ENCODE measurements at places on chromosomes 7 and 10. TPM values are rescaled to one million over a fixed set of nuclear protein-coding genes. Genes with fewer than 3 reads are reported as not detected.

The TWIST1 gene
- 0.55 TPM for total RNA-seq

The HTR5A gene
- total RNA-seq, result not detected

The ANK3 gene
- total RNA-seq, result 2.9 TPM

The MYL7 gene
- total RNA-seq, result not detected

The ZNF92 gene
- 16.0 TPM for total RNA-seq

The OR13A1 gene
- total RNA-seq, result not detected

The CALY gene
- not detected for total RNA-seq

The CPEB3 gene
- 4.3 TPM for total RNA-seq

The CYP2C9 gene
- total RNA-seq, result not detected

The TMEM213 gene
- 0.06 TPM for total RNA-seq

The FKBP6 gene
- total RNA-seq, result not detected

The PDZD7 gene
- 1.2 TPM for total RNA-seq

The BICC1 gene
- total RNA-seq, result not detected

The DPP6 gene
- total RNA-seq, result not detected

The SLC29A4 gene
- total RNA-seq, result 0.76 TPM

The TYW1B gene
- total RNA-seq, result 4.4 TPM

The H2BK1 gene
- not detected for total RNA-seq

The NRBF2 gene
- 25.2 TPM for total RNA-seq

The SH2D4B gene
- total RNA-seq, result 0.09 TPM

The IGFBP3 gene
- 17.8 TPM for total RNA-seq

The CFAP46 gene
- not detected for total RNA-seq

The FGL2 gene
- 9.9 TPM for total RNA-seq

The FFAR4 gene
- not detected for total RNA-seq

The PIP gene
- not detected for total RNA-seq

The AUTS2 gene
- 9.5 TPM for total RNA-seq

The SFTPA2 gene
- not detected for total RNA-seq

The CTAGE8 gene
- not detected for total RNA-seq

The CALML5 gene
- total RNA-seq, result not detected

The PRF1 gene
- 433 TPM for total RNA-seq

The CYP3A5 gene
- total RNA-seq, result not detected

The NUTM2B gene
- 2.0 TPM for total RNA-seq

The FAM221A gene
- 6.1 TPM for total RNA-seq

The OR2A5 gene
- total RNA-seq, result not detected

The CLDN12 gene
- total RNA-seq, result 6.1 TPM

The MSMB gene
- not detected for total RNA-seq

The GNGT1 gene
- not detected for total RNA-seq

The DNAJC2 gene
- total RNA-seq, result 36.8 TPM

The SPDYE18 gene
- total RNA-seq, result 0.70 TPM

The PRPS1L1 gene
- not detected for total RNA-seq

The KLLN gene
- total RNA-seq, result 0.67 TPM

The DKK1 gene
- total RNA-seq, result not detected

The HMX3 gene
- not detected for total RNA-seq

The WNT2 gene
- not detected for total RNA-seq

The GRID1 gene
- not detected for total RNA-seq

The SPDYE2B gene
- not detected for total RNA-seq

The WIPF3 gene
- not detected for total RNA-seq

The IGF2BP3 gene
- total RNA-seq, result 0.84 TPM

The CYP2C18 gene
- total RNA-seq, result not detected

The SFR1 gene
- 17.4 TPM for total RNA-seq

The TRIM50 gene
- not detected for total RNA-seq

The MSS51 gene
- 4.1 TPM for total RNA-seq

The SPDYE3 gene
- not detected for total RNA-seq

The DNAH11 gene
- 0.28 TPM for total RNA-seq

The CTTNBP2 gene
- not detected for total RNA-seq

The SLC13A1 gene
- not detected for total RNA-seq

The FBXL13 gene
- total RNA-seq, result not detected

The ZC3HAV1L gene
- 15.7 TPM for total RNA-seq

The WEE2 gene
- total RNA-seq, result not detected

The GTPBP10 gene
- total RNA-seq, result 29.1 TPM

The RPEL1 gene
- total RNA-seq, result not detected
